Activated CD4-positive, alpha-beta T cell treated with anti-CD3 and anti-CD28 coated beads, Interleukin-2, amount 50 U/mL, for 1 hour (primary cell): ENCODE measurements at places on chromosomes 1 and 21.

DNA sequence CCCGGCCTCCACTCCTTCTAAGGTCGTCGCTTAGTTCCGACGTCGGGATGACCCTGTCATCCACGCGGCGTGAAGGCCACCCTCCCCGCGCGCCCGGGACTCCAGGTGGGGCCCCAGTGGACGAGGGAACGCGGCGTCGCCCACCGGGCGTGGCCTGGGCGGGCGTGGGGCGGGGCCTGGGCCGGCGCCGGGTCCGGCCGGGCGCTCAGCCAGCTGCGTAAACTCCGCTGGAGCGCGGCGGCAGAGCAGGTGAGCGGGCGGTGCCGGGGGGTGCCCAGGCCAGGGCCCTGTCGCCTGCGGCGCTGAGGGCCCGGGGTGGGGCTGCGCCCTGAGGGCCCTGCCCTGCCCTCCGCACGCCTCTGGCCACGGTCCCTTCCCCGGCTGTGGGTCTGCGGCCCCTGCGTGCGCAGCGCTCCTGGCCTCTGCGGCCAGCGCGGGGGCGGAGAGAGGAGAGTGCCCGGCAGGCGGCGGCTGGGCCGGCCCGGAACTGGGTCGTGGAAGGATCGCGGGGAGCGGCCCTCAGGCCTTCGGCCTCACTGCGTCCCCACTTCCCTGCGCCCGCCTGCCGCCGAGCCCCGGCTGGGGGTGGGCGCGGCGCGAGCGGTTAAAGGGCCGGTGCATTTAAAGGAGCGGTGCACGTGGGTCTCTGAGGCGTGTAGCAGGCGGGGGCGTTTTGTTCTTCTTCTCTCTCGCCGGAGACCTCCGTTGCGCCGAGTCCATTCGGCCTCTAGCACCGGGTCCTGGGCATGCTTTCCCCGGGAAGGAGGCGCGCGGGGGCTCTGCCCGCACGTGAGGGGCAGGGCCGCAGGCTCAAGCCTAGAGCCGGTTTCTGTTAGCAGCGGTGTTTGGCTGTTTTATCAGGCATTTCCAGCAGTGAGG lies at the start of gene PSEN2:
Gene PSEN2, plus strand, starts transcription at position 216 of the 879 bp plus-strand sequence. CDS start 11,292 bp downstream, outside the sequence.
- peak; percentile 44 for DNase-seq

- peak; percentile 64 for DNase-seq
Observed at GRCh38 chr21:25735646-25736597, 1.1 kb downstream of the GABPA start.

- no peak for DNase-seq
Observed at GRCh38 chr1:54456361-54456760, 50.2 kb upstream of the SSBP3 start.

- DNase-seq, result peak; percentile 13
Observed at GRCh38 chr1:153355445-153356071, 2.1 kb upstream of the S100A9 start.

DNA sequence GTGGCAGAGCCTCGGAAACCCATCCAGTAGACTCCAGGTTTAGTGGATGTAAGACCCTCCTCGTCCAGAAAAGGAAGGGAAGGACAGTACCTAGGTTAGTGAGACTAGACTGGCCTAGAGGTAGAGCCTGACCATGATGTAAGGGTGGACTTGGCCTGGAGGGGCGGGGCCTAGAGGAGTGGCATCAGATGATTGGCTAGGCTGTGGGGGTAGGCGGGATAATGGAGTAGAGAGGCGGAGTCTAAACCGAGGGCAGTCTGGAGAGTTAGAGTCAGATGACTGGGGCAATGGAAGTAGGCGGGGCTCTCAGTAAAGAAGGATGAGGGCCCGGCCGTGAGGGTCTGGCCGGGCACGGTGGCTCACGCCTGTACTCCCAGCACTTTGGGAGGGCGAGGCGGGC lies 70.1 kb downstream of the EPHB2 start:
- no peak for DNase-seq
